ENCODE measurements at places on chromosomes 16 and 17. TPM values are rescaled to one million over a fixed set of nuclear protein-coding genes. Genes with fewer than 3 reads are reported as not detected.

GRCh38 chr16:116015-116414, 22.5 kb downstream of the NPRL3 start:
- no peaks in the 10 kb centered on the region for H3K4me1 ChIP-seq
- H3K36me3 ChIP-seq: peaks cover 10% of the 10 kb centered on the region
- H3K27me3 ChIP-seq: no peaks in the 10 kb centered on the region
- no peak for DNase-seq
- no peak overlapping the region for H3K4me3 ChIP-seq
- H3K27ac ChIP-seq: no peak overlapping the region

DNA sequence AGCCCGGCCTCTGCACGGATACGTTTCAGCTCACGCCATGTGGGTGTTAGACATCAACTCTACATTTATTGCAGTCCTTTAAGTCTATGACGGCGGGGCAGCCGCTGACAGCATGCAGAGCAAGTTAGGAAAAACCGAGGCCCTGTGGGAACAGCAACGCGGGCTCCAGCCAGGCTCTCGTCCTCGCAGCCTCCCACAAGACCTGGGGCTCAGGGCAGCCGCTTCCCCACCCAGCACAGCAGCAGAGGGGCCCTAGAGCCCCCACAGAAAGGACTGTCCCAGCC, 3.7 kb upstream of the MRPS34 start:
- H3K27me3 ChIP-seq: no peaks in the 10 kb centered on the region
- DNase-seq: no peak
- no peak overlapping the region for H3K4me3 ChIP-seq

DNA sequence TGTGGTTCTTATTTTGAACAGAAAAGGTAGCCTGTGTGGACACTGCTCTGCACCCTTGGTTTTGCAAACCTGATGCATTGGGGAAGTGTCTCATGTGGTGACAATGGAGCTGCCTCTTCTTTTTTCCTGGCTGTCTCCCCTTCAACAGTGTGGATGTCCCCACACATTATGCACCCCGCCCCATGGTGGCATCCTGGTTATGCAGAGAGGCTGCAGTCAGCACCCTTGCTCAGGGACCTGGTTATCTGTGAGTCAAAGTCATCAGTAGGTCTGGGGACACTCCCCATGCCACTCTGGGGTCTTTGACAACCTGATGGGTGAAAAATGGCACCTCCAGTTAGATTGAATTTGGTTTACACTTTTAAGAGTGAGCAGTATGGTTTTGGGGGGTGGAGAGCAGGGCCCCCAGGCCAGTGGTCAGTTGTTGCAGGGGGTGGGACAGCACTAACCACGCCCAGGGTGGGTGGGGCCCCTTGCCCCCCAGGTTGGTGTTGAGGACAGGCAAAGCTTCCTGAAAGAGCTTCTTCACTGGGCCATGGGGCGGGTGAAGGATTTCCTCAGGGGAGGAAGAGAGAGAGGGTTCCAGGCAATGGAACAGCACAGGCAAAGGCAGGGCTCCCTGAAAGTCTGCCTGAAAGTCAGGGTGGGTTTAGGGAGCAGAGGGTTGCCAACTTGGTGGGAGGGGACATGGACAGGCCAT, 24.6 kb upstream of the KCNJ12 start:
- H3K4me1 ChIP-seq: no peaks in the 10 kb centered on the region
- H3K27me3 ChIP-seq: no peaks in the 10 kb centered on the region
- no peak overlapping the region for H3K27ac ChIP-seq

DNA sequence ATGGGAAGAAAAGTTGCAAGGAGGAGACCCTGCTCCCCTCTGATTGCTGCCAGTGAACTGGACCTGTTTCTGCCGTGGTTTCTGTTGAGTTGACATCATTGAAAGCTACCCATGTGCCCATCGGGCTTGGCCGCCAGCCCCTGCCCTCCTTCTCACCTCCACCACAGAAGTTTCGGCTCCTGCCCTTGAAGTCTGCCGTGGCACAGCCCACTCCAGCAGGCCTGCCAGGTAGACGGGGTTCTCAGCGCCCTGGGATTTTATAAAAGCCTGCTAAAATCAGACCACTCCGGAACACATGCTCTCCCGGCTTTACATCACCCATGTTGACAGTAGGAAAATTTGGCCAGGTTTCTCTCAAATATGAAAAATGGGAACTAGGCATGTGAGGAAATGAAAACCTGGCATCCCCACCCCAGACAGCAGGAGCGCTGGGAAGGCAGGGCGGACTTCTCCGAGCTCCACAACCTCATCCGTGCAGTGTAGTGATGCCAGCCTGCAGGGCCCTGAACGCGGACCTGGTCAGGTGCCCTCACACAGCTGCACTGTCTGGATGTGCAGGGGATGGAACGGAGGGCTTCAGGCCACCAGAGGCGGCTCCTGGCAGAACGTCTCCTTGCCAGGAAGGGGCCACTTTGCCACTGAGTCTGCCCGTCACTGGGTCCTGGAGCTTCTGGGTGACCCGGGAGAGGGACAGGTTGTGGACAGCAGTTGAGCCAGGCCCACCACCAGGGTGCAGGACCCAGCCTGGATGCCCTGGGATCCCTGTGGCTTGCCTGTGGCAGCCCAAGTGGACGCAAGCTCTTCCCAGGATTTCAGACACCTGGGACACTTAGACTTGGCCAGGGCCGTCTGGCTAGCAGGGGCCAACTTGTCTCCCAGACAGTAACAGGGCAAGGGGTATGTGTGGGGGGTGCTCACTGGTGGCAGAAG, 6.9 kb upstream of the GSE1 start:
- H3K4me1 ChIP-seq: peaks cover 11% of the 10 kb centered on the region
- H3K4me3 ChIP-seq: no peak overlapping the region
- no peaks in the 10 kb centered on the region for H3K27me3 ChIP-seq
- no peaks in the 10 kb centered on the region for H3K36me3 ChIP-seq

GRCh38 chr17:77405867-77406732, 265.3 kb downstream of the SEC14L1 start:
- H3K27ac ChIP-seq: peak overlapping the region; percentile 96
- peaks cover 55% of the 10 kb centered on the region for H3K4me1 ChIP-seq
- no peak for DNase-seq
- peaks cover 4% of the 10 kb centered on the region for H3K36me3 ChIP-seq
- H3K4me3 ChIP-seq: no peak overlapping the region

DNA sequence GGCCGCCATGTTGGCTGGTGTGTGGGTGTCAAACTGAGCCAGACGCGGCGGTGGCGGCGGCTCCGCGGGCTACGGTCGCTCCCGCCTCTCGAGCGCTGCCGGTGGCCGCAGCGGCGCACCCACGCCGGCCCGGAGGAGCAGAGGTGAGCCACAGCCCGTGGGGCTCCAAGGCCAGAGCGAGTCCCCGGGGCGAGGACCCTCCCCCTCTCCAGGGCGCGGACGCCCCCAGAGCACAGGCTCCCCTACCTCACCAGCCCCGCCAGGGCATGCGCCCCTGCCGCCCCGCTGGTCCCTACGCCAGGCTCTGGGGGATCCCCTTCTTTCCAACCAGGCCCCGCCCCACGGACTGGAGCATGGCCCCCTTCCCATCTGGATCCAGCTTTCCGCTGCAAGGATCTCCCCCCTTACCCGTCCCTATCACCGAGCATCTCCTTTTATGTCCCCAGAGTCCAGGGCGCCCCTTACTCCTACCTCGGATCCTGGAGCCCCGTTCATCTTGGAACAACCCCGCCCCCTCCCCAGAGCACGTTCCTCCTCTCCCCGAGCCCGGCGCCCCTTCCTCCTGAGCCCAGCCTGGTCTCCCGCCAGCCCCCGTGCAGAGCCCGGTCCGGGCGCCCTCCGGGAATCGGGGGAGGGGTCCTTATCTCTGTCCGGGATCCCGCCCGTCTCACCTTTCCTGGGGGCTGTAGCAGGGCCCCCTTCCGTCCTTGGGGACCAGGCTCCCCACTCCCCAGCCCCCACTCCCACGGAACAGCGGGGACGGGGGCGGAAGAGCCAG, 412 bp downstream of the EPN2 start:
- no peaks in the 10 kb centered on the region for H3K27me3 ChIP-seq
- peak overlapping the region; percentile 63 for H3K27ac ChIP-seq
- H3K4me1 ChIP-seq: peaks cover 4% of the 10 kb centered on the region
- no peaks in the 10 kb centered on the region for H3K36me3 ChIP-seq
- peak overlapping the region; percentile 83 for H3K4me3 ChIP-seq

KCNJ18 gene
- not detected for total RNA-seq

PLCD3 gene
- total RNA-seq: 116 TPM

DNA sequence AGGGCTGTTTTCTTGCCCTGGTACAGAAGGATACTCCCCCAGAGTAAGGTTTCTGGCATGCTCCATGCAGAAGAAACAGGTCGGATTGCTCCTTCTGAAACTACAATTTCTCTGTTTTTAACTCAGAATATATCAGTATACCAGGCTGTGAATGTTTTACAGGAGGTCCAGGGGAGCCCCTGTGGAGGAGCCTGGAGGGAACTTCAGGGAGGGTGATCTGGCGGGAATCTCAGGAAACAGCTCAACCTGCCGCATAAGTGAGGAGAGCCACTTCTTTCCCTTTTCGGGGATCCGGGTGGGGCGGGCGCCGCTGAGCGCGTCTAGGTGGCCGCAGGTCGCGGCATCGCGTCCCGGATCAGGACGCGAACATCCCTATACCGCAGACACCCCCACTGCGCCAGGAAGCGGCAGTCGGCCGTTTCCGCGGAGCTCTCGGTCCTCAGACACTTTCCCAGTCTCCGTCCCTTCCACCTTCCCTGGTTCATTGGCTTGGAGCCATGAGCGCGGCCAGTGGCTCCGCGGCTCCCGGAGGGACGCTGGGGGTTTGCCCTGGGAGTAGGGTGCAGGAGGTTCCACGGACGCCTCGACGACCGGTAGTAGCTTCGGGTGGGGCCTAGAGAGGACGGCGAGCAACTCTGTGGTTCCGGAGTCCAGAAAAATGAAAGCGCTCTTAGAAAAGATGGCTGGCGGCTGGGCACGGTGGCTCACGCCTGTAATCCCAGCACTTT, 3.1 kb upstream of the ZNF764 start:
- H3K36me3 ChIP-seq: no peaks in the 10 kb centered on the region
- H3K27ac ChIP-seq: peak overlapping the region; percentile 4
- H3K27me3 ChIP-seq: no peaks in the 10 kb centered on the region
- H3K4me1 ChIP-seq: peaks cover 8% of the 10 kb centered on the region

MC1R gene
- 13.1 TPM for total RNA-seq

- peak overlapping the region; percentile 56 for H3K27ac ChIP-seq
- DNase-seq: no peak
- H3K4me3 ChIP-seq: no peak overlapping the region
- no peaks in the 10 kb centered on the region for H3K27me3 ChIP-seq
- H3K36me3 ChIP-seq: no peaks in the 10 kb centered on the region
Measured at GRCh38 chr16:24983561-24983960, 31.6 kb downstream of the ARHGAP17 start.

GRCh38 chr17:50063561-50064252, 7.8 kb downstream of the ITGA3 start:
- H3K4me3 ChIP-seq: no peak overlapping the region
- H3K27ac ChIP-seq: peak overlapping the region; percentile 98
- H3K27me3 ChIP-seq: no peaks in the 10 kb centered on the region
- no peak for DNase-seq
- H3K36me3 ChIP-seq: peaks cover 12% of the 10 kb centered on the region

DNA sequence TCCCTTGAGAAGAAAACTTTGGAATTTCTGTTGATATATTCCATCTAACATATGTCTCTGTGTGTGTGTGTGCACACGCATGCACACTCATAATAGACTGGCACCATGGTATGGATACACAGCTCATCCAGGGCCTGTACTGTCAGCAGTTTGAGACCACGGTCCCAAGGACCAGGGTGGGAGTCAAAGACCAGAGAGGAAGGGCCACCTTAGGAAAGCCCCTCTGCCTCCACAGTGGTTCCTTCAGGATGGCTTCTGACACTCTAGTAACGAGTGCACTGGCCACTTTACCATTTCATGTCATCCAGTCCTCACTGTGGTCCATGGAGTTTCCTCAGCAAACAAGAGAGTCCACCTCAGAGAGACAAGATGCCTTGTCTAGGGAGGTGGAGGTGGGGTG, 81.8 kb downstream of the PLD6 start:
- H3K4me1 ChIP-seq: peaks cover 28% of the 10 kb centered on the region
- H3K27ac ChIP-seq: no peak overlapping the region
- H3K4me3 ChIP-seq: no peak overlapping the region
- no peak for DNase-seq

DNA sequence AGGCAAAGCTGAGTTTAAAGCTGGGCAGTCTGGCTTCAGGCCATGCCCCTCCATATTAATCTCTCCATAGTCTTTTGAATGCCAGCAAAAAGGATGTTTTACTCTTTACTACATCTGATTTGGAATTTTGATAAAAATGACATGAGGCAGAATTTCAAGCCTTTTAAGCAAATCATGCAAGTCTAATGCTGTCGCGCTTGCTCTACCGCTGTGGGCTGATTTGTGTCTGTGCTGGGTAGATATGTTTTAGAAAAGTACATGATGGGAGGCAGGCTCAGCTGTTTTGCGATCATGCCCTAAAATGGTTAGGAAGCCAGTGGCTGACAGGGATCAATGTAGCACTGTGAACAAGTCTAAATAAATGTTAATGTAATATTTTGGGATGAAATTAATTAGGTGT, 311.9 kb downstream of the CA10 start:
- DNase-seq: no peak
- H3K27me3 ChIP-seq: no peaks in the 10 kb centered on the region
- H3K4me1 ChIP-seq: no peaks in the 10 kb centered on the region
- H3K4me3 ChIP-seq: no peak overlapping the region
- no peaks in the 10 kb centered on the region for H3K36me3 ChIP-seq

DNA sequence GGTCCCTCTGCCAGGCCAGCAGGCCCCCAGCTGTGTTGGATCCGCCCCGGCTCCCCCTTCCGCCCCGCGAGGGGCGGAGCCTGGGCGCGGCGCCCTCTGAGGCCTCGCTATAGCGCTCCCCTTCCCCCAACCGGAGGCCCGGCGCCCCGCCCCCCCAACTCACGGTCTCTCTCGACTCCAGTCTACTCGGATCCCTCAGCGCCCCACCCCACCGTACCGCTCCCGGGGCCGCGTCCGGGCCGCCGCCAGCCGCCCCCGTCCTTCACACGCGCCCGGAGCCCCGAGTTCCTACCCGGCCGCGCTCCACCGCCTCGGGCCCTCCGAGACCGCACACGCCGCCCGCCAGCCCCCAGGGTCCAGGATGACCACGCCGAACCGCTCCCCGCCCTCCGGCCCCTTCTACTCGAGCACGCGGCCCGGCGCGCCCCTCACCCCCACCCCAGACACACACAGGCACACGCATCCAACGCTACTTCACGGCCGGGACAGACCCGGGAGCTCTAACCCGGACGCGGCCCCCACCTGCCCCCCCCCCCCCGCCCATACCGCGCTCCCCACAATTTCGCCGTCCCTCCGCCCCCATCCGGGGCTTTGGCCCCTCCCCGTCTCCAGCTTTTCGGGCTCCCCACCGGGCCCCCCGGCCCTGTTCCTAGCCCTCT, 1.4 kb downstream of the PHF23 start:
- H3K27ac ChIP-seq: peak overlapping the region; percentile 79
- H3K4me3 ChIP-seq: peak overlapping the region; percentile 97
- H3K4me1 ChIP-seq: peaks cover 30% of the 10 kb centered on the region
- H3K27me3 ChIP-seq: no peaks in the 10 kb centered on the region
- peaks cover 11% of the 10 kb centered on the region for H3K36me3 ChIP-seq

CD300C gene
- 2.5 TPM for total RNA-seq

MGAT5B gene
- not detected for total RNA-seq

- H3K27ac ChIP-seq: no peak overlapping the region
- H3K4me3 ChIP-seq: no peak overlapping the region
- no peaks in the 10 kb centered on the region for H3K4me1 ChIP-seq
- H3K27me3 ChIP-seq: no peaks in the 10 kb centered on the region
Measured at GRCh38 chr17:66365903-66366302, 63.5 kb downstream of the PRKCA start.

- H3K4me1 ChIP-seq: peaks cover 96% of the 10 kb centered on the region
- H3K36me3 ChIP-seq: no peaks in the 10 kb centered on the region
- H3K4me3 ChIP-seq: peak overlapping the region; percentile 50
- H3K27me3 ChIP-seq: no peaks in the 10 kb centered on the region
Measured at GRCh38 chr16:24737391-24737871, 8.0 kb downstream of the TNRC6A start.

- no peak for DNase-seq
- H3K4me3 ChIP-seq: no peak overlapping the region
- H3K36me3 ChIP-seq: no peaks in the 10 kb centered on the region
- H3K27me3 ChIP-seq: no peaks in the 10 kb centered on the region
- peaks cover 21% of the 10 kb centered on the region for H3K4me1 ChIP-seq
Measured at GRCh38 chr16:10824111-10824893, 5.7 kb upstream of the TVP23A start.

Measured in thoracic aorta (tissue), 2 donors.